NCI-H2081 treated with DMSO at 0.1 percent for 48 hours (cell line): ENCODE measurements at places on chromosomes 7 and 10.
A peak's percentile ranks its signal among the peaks of the same experiment; 100 is the strongest.

GRCh38 chr10:2731940-2732339 lies 335.4 kb upstream of the PFKP start:
- DNase-seq: no peak

GRCh38 chr7:133360201-133360600 lies 107.3 kb downstream of the EXOC4 start:
- DNase-seq: no peak

- no peak for DNase-seq
Measured at GRCh38 chr10:130689743-130690626, 553.8 kb downstream of the GLRX3 start.

DNA sequence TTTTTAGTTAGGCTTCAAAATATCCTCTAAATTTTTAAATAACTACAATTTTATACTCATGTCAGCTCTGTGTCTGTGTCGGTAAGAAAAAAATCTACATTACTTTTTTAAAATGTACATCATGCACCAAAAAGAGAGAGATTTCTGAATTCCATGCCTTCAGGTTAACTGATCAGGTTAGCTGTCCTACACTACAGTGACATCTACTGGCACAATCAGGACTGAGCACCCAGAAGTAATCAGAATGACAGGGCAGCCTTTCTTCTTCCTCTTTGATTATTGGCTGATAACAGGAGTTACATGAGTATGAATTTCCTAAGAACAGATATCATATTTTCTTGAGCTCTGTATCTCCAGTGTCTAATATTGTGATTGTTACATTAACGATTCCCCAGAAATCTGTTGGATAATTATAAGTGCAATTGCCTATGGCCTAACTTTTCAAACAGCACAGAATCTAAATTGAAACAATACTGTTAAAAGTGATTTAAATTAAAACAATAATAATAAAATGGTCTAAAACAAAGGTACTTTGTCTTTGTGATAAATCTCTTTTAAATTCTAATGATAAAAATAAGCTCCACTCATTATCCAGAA lies 41.8 kb upstream of the HYCC1 start:
- peak; percentile 63 for DNase-seq

DNA sequence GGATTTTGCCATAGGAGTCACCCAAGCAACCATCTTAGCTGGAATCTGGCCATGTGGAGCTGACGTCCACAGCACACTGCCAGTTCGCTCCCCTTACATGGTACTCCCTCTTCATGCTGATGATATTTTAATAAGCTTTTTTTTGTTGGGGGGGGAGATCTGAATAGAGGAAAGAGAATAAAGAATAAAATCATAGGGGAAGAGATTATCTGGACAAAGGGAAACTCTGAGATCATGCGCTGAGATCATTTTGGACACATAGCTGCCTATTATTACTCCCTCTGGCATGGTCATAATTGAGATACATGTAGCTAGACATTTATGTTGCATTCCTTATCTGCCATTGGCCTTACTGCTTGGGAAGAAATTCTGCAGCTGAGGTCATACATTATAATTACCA lies 282.7 kb downstream of the HTR7 start:
- no peak for DNase-seq

DNA sequence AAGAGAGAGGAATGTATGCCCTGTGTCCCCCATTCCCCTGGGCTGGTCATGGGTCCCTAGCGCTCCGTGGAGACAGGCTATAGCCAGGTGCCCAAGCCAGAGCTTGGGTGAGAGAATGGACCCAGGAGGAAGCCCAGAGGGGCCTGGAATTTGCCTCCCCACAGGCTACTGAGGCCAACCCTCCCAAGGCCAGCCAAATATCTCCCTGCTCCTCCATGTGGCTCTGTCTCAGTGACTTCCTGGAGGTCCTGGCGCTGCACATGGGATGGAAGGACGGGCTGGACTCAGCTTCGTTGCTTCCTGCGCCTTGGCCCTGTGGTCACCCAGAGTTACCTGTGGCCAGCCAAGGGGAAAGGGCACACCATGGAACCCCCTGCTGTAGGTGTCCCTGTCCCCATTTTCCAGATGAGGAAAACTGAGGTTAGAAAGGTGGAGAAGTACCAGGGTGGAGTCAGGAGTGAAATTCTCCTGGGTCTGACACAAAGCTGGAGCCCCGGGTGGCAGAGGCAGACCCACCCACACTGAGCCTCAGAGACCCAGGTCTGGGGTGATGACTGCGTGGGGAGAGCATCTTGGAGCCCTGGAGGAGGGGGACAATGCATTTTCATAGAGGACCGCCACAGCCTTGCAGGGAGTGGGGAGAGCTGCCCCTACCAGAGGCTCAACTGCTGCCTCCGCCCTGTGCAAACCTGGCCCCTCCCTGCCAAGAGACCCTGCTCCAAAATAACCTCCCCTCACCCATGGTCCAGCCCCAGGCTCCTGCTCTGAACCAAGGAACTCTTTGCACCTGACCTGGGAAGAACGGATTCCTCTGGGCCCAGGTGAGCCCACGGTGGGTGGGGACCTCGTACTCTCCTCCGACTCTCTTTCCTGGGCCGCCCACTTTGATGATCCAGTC lies 42.6 kb downstream of the TMEM270 start:
- DNase-seq: no peak

DNA sequence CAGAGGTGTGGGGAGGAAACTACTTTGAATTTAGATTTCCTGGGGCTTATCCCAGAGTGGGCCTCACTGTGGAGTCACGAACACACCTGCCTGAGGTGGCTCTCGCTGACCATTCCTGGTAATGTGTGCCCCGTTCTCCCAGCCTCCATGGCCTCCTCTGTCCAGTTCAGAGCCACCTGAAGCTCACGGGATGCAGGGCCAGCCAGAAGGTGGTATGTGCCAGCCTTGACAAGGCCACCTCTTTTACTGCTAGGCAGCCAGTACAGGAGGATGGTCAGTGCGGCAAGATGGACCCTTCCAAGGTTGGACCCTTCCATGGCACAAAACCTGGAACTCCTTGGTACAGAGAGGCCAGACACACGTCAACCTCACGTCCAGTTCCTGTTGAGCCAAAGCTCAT lies 210.3 kb downstream of the DNAJB6 start:
- DNase-seq: no peak

- no peak for DNase-seq
Measured at GRCh38 chr7:109752068-109752467, 1182.4 kb downstream of the DNAJB9 start.

GRCh38 chr7:111145472-111145871 lies 54.5 kb downstream of the LRRN3 start:
- no peak for DNase-seq

DNA sequence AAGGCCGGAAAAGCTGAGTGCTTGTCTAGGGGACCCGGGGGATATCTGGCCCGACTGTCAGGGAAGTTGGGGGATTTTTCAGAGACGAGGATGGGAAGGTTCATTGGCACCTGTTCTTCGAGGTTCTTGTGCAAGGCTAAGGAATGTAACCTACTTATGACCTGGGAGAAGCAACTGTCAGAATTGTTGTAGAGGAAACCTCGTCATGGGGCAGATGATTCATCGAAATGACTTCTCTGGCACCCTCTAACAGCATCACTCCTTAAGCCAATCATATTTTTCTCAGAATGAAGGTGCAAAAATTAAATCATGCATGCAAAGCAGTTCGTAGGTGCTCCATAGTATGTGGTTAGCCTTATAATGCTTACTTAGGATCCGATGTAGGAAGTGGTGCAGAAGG lies 58.6 kb downstream of the PLXDC2 start:
- no peak for DNase-seq

DNA sequence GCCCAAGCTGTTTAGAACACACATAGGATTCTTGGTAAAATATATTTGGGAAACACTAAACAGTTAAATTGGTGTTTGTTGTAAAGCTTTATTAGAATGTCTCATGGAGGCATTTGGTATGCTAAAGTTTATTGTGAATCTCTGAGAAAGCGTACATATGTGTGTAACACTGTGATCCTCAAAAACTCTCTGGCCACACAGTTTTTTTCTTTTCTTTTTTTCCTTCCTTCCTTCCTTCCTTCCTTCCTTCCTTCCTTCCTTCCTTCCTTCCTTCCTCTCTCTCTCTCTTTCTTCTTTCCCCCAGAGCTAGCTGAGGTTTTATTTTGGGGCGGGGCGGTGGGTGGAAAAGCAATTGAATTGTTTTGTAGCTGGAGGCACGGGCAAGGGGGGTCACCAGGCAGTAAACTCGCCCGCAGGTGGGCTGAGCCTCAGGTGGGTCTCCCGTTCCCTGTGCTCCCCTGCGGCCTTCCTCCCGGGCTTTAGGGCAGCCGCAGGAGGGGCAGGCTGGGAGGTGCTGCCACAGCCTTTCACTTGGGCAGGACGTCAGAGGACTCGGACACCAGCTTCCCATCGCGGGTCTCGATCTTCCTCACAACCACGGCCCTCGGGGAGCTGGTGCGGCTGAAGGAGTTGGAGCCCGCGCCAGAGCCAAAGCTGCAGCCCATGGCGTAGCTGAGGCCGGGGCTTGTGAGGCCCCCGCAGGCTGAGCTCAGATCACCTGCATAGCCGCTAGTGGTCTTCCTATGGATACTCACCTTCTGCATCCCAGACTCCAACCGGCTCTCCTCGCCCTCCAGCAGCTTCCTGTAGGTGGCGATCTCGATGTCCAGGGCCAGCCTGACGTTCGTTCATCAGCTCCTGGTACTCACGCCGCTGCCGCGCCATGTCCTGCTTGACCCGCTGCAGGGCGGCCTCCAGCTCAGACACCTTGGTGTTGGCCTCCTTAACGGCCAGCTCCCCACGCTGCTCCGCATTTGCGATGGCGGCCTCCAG lies 459.0 kb downstream of the GATA3 start:
- no peak for DNase-seq

DNA sequence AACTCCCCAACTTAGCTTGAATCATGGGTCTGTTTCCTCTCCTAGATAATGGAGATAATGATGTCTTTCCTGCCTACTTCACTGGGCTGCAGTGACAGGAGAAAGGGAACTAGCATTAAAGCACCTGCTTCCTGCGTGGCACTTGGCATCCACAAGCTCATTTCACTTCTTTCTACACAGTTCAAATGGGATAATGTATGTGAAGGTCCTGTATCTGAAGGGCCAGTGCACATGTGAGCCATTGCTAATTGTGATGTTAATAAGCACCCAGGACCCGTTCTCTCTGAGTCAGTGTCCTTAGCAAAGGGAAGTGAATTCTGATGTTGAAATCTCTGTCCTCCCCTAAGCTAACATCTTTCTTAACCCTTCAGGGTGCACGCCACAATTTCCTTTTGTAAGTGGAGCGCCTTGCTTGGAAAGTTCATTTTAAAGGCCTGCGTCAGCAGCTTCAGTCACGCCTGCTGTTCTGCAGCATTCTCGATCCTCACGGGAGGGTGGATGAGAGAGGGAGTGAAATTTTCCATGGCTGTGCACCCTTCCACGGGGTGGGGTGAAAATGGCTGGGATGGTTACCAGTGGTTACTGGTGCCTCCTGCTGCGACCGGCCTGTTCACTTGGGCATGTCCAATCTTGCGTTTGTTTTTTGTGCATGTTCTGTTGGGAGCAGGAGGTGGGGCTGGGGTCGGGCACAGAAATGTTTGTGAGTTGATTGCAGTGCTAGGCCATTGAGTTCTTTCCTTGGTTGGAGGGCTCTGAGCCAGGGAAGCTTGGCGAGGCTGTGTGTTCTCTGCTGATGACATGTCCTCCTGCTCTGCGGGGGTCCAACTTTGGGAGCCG lies 59.2 kb downstream of the HK1 start:
- DNase-seq: peak; percentile 27

GRCh38 chr10:43231523-43232078 lies 35.3 kb downstream of the RASGEF1A start:
- no peak for DNase-seq

DNA sequence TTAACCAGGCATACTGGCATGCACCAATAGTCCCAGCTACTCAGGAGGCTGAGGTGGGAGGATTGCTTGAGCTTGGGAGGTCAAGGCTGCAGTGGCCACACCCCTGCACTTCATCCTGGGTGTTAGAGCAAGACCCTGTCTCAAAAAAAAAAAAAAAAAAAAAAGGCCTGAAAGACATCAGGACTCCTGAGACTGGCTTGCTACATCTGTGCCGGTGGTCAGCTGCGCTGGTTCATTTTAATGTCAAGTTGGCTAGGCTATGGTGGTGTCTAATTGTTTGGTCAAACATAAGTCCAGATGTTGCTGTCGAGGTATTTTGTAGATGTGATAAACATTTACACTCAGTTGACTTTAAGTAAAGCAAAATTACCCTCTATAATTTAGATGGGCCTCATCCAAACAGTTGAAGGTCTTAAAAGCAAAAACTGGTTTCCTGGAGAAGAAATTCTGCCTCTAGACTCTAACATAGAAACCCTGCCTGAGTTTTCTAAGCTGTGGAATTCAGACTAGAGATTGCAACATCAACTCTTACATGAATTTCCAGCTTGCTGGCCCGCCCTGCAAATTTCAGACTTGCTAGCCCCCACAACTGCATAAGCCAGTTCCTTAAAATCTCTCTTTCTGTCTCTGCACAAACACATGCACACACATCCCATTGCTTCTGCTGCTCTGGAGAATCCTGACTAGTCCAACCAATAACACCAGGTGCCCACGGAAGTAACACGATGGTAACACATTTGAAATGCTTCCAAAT lies 18.2 kb downstream of the MYOF start:
- DNase-seq: no peak

GRCh38 chr7:6258440-6259182 lies 13.8 kb downstream of the CYTH3 start:
- DNase-seq: no peak

DNA sequence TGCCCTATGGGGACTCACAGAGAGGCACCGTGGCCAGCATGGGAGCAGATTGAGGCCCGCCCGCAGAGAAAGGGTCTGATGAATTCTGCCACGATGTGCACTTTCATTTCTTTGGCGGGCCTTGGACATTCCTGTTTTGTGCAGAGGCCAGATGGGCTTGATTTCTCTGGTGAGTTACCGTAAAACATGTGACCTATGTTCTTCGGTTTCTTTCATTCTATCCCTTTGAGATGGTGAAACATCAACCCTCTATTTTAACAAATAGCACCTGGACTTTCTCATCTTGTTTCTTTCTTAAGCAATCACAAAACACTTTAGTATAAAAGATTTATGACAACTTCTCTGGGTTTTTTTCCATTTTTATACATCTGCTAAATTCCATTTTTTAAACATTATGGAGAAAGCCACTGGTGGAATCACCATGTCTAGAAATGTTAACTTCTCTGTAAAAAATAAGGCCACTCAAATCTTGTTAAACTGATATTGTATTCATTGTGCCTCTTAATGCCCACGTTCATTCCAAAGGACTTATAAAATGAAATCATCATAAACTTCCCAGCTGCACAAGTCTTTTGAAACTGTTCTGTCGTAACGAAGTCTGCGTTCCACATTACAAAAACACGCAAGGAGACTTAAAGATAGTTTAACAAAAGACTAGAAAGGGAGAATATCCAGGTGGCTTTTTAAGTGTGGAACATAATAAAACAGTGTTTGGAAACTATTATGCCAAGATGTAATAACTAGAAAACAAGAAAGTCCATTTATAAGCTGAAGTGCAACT lies 21.4 kb upstream of the ODAD2 start:
- no peak for DNase-seq

DNA sequence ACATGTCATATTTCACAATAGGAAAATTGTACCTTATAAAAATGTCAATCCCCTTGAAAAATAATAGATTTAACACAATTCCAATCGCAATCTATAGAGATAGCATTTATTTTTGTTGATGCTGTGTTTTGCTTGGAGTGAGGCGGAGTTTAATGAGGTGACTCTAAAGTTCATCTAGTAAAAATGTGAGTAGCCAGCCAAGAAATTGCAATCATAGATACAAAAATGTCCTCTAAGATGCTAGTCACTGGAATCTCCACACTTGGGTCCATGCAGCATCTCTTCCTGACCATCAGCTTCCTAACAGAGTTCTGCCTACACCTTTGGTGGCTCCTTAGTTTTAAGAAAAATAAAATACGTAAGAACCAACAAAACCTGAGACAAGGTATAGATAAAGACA lies 44.9 kb downstream of the GLI3 start:
- no peak for DNase-seq
